ENCODE measurements at places on chromosomes 2 and 18. TPM values are rescaled to one million over a fixed set of nuclear protein-coding genes. Genes with fewer than 3 reads are reported as not detected.

GNAL gene
- 0.12 TPM for total RNA-seq

PROC gene
- 1.2 TPM for total RNA-seq

NTSR2 gene
- not detected for total RNA-seq

GPR39 gene
- not detected for total RNA-seq

ASXL3 gene
- total RNA-seq: 0.02 TPM
